ENCODE measurements at places on chromosomes 11 and 22.
A peak's percentile ranks its signal among the peaks of the same experiment; 100 is the strongest.

GRCh38 chr11:84671325-84671999 lies 955.7 kb downstream of the DLG2 start:
- no peak for DNase-seq

DNA sequence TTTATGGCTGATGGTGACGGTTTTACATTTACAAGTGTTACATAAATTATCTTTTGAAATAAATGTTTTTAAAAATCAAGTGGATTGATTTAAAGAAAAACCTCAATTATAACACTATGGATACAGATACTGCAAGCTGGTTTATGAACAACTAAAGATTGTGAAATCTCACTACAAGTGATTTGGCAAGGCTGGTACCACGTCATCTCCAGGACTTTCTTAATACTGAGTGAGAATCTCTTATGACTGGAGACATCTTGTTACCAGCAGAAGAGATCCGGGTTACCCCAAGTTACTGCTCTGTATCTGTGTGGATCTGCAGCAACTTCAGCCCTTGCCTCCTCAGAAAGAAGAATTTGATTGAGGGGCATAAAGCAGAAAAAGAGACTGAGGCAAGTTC lies 452.9 kb downstream of the MN1 start:
- no peak for DNase-seq

- DNase-seq = no peak
Observed at GRCh38 chr11:1307163-1307870, 2.1 kb downstream of the TOLLIP start.

DNA sequence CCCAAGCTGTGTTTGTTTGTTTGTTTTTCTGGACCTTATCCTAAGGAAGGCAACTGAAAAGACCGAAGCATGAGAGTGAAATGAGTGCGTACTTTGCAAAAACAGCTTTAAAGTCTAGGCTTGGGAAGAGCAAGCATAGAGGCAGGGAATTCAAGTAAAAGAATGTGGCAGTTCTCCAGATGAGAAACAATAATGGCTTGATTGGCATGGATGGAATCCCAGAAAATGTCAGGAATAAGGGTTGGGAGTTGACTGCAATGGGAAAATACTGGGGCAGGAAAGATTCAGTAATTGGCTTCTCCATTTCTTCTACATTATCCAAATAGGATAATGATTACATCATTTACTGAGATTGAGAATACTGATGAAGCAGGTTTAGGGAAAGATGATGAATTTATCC lies 17.5 kb downstream of the SAAL1 start:
- no peak for DNase-seq

- no peak for DNase-seq
Observed at GRCh38 chr22:42926104-42926503, 69.0 kb upstream of the ARFGAP3 start.

- no peak for DNase-seq
Observed at GRCh38 chr11:104390651-104391050, 226.7 kb upstream of the PDGFD start.

DNA sequence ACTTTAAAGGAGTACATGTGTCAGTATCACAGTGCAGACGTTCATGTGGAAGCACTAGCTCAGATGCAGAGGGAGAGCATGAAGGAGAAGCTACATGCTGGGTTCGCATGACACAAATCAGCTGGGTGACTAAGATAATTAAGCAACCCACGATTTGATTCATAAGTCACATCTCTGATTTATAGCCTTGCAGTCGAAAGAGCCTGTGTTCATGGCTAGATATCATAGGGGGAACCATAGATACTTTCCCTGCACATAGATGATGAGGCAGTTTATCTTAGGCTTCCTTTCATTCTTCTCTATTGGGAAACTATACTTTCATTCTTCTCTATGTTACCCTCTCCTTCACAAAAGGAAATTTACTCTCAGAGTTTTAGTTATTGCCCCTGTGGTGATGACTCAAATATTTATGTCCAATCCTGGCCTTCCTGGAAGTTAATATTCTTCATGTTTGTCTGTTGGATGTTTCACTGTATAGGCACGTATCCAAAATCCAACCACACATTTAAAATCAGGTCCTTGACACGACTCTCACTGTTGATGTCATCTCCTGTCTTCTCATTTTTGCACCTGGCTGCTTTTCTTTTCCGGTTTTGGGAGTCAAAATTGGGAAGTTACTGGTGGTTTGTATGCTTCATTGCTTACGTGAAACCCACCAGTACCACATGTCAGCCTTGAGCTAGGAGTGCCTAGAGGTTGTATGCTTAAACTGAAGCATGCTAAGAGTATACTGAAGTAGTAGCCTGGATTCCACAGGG lies 56.3 kb upstream of the SLC5A12 start:
- no peak for DNase-seq

GRCh38 chr22:29079218-29079901 lies 6.5 kb downstream of the KREMEN1 start:
- DNase-seq = no peak

DNA sequence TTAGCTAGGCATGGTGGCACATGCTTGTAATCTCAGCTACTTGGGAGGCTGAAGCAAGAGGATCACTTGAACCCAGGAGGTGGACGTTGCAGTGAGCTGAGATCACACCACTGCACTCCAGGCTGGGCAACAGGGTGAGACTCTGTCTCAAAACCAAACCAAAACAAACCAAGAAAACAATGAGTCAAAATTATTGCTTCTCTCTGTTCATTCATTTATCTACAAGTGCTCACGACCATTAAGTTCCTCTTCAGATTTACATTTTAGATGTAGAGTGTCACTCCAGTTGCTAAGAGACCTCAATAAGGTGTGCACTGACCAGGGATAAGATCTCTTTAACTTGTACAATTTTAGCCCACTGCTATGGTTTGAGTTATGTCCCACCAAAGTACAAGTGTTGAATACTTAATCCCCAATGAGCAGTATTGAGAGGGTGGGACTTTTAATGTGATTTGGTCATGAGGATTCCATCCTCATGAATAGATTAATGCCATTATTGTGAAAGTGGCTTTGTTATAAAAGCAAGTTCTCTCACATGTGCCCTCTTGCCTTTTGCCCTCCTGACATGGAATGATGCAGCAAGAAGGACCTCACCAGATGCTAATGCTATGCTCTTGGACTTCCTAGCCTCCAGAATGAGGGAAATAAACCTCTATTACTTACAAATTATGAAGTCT lies 7.8 kb downstream of the HNRNPUL2 start:
- no peak for DNase-seq

GRCh38 chr11:65489035-65489705 lies 9.7 kb upstream of the MALAT1 start:
- DNase-seq = no peak

DNA sequence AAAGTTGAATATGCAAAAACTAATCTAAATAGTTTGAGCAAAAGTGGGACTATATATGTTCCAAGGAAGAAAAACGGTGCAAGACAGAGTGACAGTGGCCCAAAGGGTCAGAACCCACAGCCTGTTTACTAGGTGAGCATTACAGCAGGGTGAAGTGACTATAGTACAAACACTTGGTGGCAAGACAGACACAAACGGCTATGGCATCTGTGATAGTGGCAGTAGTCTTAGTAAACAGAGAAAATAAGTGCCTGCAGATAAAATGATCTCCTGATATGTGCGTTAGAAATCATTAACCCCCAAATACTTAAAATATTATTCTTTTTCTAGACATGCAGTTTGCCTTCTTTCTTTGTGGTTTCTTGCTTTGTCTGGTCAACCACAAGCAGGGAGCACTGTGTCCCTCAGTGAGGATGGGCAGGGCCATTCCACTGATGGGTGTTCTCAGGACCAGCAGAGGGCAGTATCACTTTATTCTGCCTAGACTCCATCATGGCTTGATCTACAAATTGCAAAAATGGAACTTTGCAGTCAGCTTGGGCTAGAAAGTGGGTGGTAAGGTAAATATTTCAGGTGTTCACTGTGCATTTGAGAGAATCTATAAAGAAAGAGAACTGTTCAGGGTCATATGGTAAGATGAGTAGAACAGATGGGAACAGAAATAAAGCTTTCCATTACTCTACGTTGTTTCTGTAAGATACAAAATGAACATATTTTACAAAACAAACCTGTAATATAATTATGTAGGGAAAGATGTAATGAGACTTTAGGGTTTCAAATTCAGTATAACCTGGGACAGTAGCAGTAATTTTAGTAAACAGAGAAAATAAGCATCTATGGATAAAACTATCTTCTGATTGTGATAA lies 198.2 kb downstream of the SWAP70 start:
- DNase-seq = peak; percentile 10

- DNase-seq = no peak
Observed at GRCh38 chr11:32196137-32196536, 105.3 kb downstream of the RCN1 start.

DNA sequence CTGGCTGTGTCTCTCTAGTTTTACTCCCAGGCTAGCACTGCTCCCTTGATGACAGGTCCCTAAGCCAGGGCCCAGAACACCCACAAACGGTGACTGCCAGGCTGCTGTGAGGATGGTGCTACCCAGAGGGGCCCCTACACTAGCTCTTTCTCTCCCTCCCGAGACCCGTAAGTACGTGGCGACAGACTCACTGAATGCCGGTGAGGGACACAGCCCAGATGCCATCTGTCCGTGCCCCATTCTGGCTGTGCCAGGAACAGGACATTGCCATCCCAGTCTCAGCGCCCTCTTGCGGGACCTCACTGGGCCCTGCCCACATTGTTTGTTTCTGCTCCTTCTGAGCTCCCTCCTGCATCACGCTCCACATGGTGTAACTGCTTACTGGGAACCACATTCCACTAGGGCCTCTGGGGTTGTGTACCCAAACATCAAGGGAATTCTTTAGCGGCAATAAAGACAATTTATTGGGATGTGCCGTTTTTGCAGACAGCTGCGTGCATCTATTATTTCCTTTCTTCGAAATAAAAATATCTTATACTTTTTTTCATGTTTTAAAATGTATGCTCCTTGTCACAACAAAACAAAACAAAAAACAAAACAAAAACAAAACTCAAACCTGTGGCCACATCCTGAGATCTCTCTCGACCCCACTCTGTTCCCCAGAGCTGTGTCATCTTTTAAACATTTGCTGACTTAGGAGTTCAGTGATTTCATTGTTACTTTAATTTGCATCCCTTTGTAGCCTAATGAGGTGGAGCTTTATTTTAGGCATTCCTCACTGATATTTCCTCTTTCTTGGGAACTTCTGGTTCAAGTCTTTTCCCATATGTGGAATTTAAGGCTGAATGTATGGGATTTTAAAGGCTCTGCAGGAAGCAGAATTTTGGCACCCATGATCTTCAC lies 4.4 kb upstream of the TPCN2 start:
- no peak for DNase-seq

DNA sequence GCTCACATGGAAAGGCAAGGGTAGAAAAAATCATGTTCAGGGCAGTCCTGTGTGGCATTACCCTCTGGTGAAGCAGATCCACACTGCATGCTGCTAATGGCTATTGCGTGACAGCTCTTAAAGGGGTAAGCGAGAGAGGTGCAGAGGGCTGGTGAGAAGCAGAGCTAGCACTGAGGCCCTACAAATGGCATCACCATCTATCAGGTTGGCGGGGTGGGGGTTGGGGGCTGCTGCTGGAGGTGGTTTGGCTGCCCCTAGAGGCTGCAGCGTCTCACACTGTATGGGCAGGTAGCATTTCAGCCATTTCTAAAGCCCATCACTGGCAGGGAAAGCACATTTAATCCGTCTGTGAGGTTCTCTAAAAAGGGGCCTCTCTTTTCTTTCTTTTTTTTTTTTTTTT lies 16.9 kb upstream of the TMA7B start:
- DNase-seq = no peak

DNA sequence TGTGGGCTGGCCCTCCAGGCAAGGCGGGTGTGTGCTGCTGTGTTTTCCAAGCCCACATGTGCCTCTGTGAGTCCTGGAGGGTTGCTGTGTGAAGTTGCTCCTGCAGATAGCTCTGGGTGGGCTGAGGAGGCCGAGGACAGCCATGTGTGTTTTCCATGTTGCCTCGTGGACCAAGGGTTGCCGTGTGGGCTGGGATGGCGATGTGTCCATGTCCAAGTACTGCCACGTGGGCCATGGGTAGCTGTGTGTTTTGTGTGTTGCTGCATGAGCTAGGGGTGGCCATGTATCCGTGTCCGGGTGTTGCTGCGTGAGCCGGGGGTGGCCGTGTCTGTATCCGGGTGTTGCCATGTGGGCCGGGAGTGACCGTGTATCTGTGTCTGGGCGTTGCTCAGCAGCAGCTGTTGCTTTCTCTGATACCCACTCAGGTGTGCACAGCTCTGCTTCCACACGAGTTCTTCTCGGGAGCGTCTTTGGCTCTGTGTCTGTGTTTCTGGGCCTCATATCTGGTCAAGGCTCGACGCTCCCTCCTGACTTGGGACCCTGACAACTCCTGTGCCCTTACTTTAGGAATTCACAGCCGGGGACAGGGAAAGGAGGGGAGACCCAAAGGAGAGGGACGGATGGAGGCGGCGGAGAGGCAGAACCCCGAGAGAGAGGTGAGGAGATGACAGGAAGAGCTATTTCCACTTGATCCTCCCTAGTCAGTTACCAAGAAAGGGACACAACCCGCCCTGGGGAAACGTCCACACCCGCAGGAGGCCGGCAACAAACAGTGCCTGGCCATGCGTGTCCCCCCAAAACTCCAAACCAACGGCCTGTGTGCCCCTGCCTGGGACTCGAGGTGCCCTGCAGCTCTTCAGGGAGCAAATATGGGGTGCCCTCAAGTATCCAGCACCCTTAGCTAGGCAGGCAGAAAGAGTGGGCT lies 83.1 kb downstream of the PHF21B start:
- no peak for DNase-seq

- DNase-seq = no peak
Observed at GRCh38 chr11:118114266-118114665, 27.5 kb upstream of the SMIM35 start.
